ENCODE measurements at places on chromosomes 11 and 22. TPM values are rescaled to one million over a fixed set of nuclear protein-coding genes. Genes with fewer than 3 reads are reported as not detected.
A peak's percentile ranks its signal among the peaks of the same experiment; 100 is the strongest.

Gene TREH
- 0.75 TPM for polyA plus RNA-seq

Gene KCNJ5
- polyA plus RNA-seq: 0.59 TPM

Gene KRTAP5-9
- 0.15 TPM for polyA plus RNA-seq

Gene APOBEC3H
- not detected for polyA plus RNA-seq

Gene MLC1
- polyA plus RNA-seq: 0.70 TPM

Gene TNNI2
- 2,222 TPM for polyA plus RNA-seq

Gene ANGPTL5
- polyA plus RNA-seq: 0.57 TPM

DNA sequence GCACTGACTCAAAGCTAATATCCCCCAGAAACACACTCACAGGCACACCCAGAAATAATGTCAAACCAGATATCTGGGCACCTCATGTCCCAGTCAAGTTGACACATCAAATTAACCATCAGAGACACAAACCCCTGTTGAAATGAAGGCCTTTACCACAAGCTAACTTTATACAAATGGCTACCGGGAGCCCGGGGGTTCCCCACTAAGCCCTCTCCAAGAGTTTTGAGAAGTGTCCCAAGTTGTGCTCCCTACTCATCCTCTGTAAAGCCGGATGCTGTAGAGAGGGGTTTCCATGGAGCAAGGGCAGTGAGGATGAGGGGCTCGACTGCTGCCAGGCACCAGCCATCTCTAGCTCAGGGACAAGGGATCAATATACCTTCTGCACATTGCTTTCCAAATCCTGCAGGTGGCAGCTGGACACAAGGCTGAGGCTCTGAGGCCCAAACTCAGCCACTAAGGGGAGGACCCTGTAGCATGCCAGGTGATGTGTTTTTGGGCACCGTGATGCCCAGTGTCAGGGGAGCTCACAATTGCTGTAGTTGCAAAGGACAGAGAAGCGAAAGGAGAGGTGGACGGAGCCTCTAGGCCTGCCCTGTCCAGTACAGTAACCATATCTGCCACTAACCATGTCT is 145.7 kb downstream of the TTC17 start:
- peak; percentile 11 for DNase-seq

DNA sequence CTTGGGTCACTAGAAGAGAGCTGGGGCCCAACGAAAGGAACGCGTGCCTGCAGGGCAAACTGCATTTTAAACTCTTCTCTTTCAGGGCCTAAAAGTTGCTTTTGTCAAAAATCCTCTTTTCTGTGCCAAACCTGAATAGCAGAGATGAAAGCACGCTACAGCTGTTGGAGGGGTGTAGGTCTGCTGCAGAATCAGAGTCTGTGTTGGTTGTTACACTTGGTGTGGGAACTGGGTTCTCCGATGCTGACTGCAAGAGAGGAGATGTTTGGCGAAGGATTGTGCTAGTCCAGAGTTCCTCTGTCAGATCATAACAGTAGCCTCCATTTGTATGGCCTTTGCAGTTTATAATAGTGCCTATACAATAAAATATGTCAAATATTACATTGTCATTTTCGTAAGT is 41.8 kb downstream of the BARX2 start:
- no peak for DNase-seq

GRCh38 chr11:68810164-68810563 is 31.6 kb downstream of the CPT1A start:
- peak; percentile 34 for DNase-seq

GRCh38 chr11:23974601-23975000 is 522.3 kb upstream of the LUZP2 start:
- no peak for DNase-seq

- no peak for DNase-seq
Observed at GRCh38 chr11:68827733-68828132, 14.0 kb downstream of the CPT1A start.

- peak; percentile 50 for DNase-seq
Observed at GRCh38 chr11:35363246-35363801, 56.0 kb downstream of the SLC1A2 start.

- no peak for DNase-seq
Observed at GRCh38 chr22:36790648-36791047, 14.7 kb upstream of the IFT27 start.

GRCh38 chr11:74427384-74427886 is 29.2 kb upstream of the PGM2L1 start:
- DNase-seq: no peak

DNA sequence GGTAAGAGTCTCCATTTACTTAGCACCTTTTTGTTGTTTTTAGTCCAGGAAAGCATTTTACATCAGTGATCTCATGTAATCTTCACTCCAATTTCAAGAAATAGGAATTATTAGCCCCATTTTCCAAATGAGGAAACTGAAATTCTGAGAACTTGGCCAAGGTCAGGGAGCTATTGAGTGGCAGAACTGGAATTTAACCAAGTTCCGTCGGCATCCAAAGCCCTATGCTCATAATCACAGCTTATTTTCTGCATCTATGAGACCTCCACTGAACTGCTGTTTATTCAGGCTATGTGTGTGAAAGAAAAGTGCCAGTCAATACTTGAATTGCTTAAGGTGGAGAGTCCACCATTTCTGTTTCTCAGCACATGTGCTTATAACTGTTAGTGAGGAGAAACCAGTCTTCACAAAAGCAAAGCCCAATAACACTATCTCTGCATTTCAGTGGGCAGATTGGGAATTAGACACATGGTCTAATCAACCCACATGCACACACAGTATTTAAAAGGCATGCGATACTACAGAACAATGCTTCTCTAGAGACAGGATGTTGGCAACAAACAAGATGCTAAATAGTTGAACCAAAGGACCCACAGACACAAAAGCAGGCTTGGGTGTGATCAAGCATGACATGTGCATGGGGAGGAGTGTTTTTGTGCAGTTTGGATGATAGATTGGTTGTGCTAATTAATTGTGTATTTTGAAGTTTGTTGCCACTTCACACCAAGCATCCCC is 780.6 kb downstream of the OPCML start:
- no peak for DNase-seq

GRCh38 chr11:72771507-72771906 is 19.3 kb upstream of the ARAP1 start:
- DNase-seq: no peak

DNA sequence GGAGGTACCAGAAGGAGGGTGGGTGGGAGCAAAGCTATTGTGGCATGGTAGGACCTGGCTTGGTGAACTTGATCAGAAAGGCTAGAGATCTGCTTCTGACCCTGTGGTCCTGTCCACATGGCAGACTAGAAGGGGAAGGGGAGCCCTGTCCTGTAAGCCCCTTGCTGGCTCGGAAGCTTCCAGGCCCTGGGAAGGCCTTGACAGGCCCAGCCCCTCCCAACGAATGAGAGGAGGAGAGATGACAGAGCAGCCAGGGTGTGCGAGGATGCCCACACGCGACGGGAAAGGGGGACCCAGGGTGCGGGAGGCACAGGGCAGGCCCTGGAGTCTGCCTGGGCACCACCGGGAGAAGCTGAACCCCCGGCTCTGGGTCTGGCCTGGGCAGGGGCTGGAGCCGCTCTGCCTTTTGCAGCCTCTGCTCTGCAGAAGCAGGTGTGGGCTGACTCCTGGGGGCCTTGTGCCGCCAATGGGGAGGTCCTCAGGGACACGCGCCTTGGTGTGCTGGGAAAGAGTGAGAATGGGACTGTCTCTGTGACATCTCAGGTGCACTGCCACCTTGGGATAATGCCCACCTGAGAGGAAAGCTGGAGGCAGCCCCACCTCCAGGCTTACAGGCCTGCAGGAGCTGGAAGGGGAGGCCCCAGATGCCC is 1447.5 kb downstream of the BRD1 start:
- DNase-seq: no peak

DNA sequence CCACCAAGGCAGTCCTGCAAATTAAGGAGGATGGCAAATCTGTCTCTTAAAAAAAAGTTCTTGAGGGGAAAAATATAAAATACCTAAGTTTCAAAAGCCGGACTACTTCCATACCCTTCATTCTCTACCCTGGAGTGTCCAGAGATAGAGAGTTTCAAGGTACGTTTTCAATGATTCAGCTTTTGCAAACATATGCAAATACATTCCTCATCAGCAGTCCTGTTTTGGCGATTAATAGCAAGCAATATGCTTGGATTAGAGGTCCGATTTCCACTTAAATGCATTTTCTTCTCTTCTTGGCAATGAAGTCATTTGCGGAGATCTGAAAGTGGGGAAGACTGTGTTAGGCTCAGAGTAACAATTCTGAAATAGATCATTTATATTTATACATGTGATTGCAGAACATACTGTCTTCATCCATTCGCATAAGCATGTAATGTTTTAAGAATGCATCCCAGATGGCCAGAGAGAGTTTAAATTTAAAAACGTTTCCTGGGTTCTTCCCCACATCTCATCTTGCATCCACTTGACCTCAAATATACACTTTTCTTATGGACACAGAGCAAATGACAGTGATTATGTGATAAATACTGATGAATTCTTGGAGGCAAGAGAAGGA is 13.8 kb upstream of the TFIP11 start:
- no peak for DNase-seq

DNA sequence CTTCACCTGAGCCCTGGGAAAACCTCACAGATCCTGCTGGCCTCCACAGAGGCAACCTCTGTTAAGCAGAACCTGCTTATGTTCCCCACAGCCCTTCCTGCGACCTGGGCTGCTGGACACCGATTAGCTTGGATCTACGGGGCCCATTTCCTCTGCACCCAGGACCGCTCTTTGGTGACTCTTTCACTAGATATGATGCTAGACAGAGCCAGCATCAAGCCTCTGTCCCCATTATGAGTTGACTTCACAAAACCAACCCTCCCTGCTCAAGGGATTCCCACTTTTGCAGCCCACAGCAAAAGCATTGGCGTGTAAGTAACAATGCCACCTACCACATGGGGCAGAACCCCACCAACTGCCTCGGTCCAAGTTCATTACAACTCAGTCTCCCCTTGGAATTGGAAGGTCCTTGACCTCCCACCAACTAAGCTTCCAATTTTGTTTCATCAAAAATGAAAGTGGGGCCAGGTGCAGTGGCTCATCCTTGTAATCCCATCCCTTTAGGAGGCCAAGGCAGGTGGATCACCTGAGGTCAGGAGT is 15.2 kb upstream of the TMPRSS4 start:
- no peak for DNase-seq

DNA sequence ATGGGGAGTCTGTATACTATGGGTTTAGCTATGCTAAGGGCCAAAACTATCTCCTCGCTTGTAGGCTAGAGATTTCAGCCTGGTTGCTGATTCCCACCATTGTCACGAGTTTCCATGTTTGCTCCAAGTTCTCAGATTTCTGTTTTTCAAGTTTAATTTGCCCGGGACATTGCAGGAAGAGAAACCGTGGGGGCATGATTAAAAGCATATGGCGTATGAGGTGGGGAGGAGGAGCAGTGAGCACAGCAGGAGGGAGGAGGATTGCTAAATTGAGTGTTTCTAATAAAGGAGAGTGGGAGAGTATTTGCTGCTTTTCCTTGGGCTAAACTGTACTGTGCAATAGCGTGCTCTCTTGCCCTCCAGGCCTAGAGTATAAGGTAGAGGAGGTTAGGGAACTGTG is 558.4 kb downstream of the METTL15 start:
- no peak for DNase-seq

GRCh38 chr22:44351685-44352377 is 39.1 kb upstream of the SHISAL1 start:
- DNase-seq: peak; percentile 76

DNA sequence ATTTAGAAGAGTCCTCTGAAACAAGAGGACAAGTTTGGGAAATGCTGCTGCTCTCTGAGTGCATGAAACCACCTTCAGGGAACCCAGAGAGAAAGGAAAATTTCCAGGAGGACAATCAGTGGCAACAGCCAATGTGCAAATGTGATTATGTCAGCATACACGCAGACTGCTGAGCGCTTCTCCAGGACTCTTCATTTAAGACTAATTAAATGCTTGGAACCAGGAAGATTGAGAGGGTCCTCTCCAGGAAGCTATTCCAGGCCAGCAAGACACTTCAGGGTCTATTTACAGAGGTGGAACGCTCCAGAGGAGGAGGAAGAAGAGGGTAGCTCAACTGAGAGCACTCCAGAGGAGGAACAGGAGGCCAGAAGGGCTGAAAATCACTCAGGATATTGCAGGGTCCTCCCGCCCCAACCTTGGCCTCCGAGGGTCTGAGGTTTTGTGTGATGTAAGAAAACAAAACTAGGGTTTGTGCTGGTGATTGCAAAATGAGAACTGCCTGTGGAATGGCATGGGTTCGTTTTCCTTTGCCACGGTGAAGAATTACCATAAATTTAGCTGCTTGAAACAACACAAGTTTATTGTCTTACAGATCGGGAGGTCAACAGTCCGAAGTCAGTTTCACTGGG is 14.1 kb upstream of the HTR3A start:
- no peak for DNase-seq

DNA sequence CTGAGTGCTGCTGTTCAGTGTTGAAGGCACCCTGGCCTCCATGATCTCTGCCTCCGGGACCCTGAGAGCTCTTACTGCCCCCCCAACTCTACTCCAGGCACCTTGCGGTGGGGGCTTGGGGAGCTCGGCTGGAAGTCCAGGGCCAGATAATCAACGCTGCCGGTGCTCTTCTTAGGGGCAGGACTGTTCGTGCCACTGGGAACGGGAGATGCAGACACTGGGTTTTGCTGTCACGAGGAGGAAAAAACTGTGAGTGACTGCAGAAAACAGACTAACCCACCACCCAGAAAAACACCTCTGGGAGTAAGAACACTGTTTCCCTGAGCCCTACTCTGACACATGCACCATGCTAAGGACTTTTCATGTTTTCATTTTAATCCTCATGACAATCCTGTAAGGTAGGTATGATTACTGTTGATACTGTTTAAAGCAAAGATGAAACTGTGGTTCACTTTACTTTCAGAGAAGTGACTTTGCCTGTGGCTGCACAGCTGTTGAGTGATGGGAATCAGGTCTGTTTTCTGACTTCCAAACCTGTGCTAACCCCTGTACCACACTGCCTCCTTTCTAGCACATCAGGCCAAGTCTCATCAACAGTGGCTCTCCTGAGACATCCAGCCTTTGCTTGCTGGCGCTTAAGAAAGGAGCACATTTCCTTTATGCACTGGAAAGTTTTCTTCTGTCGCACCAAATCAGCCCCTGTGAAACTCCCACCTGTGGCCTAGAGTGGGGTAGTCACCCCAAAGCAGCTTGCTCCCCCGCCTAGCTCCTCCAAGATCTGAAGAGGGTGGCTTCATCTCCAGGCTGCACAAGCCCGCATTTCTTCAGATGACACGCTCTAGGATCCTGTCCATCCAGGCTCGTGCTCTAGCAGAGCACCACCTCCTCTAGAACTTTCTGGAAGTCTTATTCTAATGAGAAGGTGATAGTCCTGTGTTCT is 31.8 kb downstream of the USP35 start:
- DNase-seq: no peak

- DNase-seq: no peak
Observed at GRCh38 chr11:62120431-62120830, 3.4 kb upstream of the INCENP start.

DNA sequence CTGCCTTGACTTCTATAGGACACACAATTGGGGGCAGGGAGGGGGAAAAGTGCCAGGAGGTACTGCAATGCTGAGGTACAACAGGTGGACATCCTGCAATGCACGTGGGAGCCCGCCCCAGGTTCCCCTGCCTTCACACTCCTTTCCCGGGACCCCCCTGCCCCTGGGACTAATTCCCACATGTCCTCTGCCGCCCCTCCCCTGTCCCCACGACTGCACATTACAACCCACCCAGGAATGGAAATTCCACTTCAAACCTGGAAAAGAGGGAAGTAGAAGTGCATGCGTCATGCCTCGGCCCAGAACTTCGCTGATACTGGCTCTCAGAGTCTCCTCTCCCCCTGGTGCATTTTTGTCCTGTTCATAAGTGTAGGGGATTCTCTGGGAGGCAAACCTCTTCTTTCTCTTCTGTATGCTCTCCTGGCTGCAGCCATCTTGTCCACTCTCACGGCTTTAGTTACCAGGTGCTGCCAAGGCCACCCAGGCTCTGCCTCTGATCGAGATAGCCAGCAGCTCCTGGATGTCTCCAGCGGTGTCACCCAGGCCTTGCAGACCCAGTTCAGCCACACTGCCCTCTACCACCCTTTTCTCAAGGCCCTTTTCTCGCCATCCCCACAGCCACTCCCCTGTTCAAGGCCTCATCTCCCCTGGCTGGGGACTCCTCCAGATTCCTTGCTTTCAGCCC is 43.7 kb downstream of the GDPD5 start:
- no peak for DNase-seq

All from muscle of back (tissue), 13 donors.